ENCODE measurements at places on chromosomes 13 and 19.

DNA sequence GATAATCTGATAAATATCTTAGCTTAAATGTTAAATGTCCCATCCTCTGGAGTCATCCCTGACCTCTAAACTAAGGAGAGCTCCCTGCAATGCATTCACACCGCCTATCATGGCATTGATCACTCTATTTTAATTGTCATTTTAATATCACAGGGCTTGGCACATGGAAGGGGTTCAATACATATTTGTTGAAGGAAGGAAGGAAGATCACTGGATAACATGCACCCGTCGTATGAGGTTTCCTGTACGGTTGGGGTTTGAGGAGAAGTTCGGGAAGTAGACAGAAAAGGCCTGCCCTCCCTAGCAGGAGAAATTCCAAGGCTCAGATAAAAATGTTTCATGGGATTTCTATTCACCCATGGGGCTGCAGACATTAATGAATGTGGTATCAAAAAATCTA, 102.0 kb downstream of the MBNL2 start:
- DNase-seq = no peak

GRCh38 chr19:56917998-56918397, 77.5 kb upstream of the PEG3 start:
- DNase-seq = no peak

DNA sequence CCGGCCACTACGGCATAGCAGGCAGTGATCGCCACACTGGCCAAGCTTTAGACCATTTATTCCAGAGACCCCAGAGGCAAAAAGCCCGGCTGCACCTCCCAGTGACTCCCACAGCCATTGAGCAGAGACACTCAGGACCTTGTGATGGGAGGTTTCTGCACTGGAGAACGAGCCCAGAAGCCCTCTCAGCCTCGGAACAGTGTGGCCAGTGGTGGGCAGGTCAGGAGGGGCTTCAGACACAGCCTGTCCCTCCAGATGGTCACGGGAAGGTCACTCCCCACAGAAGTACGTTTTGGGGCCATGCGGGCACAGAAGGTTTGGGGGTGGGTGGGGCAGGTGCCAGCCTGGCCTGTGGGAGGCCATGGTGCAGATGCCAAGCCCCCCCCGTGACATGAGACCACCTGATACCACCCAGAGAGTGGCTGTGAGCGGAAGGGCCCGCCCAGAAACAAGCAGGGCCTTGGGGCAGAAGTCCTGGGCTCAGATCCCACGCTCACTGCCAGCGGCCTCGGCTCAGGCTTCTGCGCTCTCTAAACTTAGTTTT, 599 bp upstream of the F10 start:
- no peak for DNase-seq

DNA sequence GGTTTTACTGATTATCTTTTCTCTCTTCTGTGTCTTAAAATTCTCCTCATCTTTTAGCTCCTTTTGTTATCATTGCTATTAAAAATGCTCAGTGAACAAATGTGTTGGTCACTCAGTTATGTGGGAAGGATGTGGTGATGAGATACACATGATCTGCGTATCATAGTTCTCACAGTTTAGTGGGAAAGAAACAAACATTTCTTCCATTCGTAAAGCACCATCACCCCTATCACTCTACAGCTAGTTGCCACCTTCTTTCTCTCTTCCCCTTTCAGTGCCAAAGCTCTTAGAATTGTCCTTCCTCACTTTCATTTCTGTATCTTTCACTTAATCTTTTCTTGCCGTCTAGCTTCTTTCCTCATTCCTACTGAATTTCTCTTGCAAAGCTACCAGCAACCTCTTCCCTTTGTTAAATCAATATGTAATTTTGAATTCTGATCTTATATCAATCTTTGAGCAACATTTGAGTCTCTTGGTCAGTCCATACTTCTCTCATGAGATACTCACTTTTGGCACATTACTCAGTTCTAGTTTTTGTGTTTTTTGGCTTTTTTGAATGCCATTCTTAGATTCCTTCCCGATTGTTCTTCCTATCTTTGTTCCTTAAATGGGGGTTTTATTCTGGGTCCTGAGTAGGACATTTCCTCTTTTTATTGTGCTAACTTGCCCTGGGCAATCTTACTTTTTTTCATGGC, 122.3 kb downstream of the PCCA start:
- no peak for DNase-seq

DNA sequence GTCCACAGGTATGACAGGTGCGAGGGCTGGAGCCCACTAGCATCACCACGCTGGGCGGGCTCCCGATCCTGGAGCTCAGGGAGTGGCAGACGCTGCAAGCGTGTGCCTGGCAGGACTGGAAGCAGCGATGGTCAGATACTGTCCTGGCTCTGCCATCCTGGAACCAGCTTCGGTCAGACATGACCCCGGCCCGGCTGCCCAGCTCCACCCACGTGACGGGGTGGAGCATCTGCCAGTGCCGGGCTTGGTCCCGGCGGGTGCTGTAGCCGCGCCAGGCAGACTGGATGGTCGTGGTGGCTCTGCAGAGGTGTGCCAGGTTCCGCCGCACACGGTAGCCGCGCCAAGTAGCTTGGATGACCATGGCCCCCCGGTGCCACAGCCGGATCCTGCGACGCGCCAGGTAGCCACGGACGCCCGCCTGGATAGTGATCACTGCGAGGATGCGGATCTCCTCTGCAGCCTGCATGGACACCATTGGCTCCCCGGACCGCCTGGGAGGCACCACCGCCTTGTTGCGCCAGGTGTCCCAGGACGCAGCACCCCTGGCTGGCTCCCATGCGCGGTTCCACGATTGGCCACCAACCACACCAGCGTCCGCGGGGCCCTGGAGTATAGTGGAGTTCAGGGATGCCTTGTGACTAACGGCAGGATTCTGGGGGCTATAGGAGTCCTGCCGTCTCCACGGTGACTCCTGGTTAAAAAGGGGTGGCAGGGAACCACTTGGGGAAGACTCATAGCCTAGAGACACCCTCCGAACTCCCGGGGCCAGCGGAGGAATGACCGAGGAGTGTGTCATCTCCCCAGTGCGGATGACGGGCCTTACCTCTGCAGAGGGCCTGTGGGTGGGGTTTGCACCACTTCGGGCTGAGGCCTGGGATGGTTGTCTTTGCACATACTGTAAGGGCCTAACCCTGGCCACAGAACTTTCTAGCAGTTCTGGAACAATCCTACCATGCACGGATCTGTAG, 16.5 kb downstream of the IQCN start:
- DNase-seq = no peak

DNA sequence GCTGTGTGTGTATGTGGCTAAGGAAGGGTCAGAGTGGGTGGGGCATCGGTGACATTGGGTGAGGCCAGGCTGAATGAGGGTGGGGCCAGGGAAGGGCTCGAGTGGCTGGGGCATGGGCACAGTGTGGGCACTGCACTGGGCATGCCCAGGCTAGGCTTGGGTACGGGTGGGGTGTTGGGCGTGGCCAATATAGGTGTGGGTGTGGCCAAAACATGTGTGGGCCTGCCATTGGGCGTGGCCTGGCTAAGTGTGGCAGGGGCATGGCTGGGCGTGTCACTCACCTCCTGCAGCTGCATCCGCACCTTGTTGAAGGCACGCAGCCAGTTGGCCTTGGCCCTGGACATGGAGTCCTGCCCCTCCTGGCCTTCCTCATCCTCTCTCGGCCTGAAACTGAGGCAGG, 33.2 kb downstream of the UNC13A start:
- DNase-seq = no peak

DNA sequence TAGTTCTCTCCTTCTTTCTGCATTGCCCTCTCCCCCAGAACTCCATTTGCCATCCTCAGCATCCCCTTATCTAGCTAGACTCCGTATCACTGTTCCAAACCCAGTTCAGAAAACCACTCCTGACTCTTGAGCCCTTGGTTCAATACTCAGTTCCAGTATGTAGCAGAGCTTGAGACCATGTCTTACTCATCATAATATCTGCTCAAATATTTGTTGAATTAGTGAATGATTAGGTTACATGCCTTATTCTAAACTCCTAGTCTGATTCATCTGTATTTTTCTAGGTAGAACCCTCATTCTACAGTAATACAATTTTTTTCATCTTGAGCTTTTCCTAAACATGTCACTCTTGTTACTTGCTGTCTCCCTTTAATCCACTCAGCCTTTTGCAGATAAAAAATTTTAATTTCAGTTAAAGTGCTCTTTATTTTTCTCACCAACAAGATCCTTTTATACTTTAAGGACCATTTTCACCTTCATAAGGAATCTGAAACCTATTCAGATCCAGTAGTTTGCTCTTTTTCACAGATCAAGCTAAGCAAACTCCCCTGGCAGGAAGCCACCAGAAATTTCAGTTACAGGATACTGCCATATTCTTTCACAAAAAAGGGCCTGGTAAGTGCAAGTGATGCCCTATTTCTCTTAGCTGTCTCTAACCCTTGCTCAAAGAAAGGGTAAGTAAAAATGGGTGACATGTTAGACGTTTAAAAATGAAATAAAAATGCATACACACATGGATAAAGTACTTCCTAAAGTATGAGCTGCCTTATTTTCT, 23.1 kb upstream of the INTS6 start:
- DNase-seq = no peak

DNA sequence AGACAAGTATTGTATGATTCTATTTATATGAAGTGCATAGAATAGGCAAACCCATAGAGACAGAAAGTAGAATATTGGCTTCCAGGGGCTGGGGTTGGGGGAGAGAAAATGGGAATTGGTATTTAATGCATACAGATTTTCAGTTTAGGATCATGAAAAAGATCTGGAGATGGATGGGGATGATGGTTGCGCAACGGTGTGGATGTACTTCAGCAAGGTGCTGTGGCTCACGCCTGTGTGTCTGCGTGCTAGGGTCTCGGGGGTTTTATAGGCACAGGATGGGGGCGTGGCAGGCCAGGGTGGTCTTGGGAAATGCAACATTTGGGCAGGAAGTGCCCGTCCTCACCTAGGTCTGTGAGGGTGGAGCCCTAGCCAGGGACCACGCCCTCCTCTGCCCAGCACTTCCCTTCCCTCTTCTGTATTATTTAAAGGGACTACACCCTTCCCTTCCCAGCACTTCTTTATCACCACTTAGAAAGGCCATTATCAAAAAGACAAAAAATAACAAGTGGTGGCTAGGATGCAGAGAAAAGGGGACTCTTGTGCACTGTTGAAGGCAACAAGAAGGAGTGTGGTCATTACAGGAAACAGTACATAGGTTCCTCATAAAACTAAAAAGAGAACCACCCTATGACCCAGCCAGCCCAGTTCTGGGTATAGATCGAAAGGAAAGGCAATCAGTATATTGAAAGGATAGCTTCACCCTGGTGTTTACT, 29.0 kb downstream of the LILRB4 start:
- DNase-seq = no peak

GRCh38 chr19:12913011-12913561, 6.0 kb downstream of the SYCE2 start:
- DNase-seq = no peak

DNA sequence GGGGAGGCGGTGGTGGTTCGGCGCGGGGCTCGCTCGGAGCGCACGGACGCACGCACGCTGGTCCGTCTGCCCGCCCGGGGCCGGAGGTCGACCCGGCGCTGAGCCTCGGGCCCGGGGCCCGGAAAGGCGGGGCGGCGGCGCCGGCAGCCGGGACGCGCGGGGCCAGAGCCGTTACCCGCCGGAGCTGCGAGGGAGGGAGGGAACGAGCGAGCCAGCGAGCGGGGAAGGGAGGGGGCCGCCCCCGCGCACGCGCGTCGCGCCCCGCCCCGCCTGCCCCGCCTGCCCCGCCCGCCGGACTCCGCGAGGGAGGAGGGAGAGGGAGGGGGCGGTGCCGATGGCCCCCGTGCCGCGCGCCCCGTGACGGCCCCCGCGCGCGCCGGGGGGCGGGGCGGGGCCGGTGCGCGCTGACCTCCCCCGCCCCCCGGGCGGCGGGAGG, 15.0 kb downstream of the CIC start:
- DNase-seq = peak; percentile 87

DNA sequence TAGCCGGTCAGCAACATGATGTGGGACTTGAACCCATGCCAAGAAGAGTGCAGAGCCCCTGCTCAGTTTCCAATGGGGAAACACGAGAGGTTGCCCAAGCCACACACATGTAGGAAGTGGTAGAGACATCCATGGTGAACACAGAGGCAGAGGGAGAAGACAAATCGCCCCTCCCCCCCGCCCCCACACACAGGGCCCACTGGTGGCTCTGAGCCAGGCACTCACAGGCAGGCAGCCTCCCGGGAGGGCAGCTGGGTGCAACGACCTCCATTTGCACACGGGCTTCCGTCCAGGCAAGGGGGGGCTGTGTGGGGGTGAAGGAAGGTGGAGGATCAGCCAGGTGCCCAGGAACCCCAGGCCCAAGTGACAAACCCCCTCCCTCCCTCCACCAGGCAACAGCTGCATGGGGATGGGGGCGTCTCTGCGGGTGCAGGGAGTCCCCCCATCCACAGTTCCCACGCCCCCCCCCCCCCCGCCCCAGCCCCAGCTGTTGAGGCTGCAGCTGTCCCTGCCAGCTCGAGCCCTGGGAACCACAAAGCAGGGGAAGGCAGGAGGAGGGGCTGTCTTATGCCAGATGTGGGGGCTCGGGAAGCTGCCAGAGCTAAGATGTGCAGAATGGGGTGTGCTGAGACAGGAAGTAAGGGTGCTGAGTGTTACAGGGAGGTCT, 3.4 kb downstream of the NOTCH3 start:
- no peak for DNase-seq

DNA sequence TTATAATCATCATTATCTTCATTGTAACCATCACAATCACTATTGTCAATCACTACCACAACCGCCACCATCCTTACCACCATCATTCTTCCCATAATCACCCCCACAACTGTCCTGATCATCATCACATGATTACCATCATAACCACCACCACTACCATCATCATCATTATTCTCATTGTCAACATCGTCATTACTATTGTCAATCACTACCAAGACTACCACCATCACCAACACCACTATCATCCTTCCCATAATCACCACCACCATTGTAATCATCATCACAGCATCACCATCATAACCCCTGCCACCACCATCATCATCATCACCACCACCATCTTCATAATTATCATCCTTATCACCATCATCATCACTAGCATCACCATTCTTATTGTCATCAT, 55.2 kb downstream of the MBD3L1 start:
- DNase-seq = no peak

GRCh38 chr19:40257096-40257517, 28.0 kb downstream of the AKT2 start:
- DNase-seq = no peak

GRCh38 chr13:106498158-106498557, 37.3 kb downstream of the EFNB2 start:
- no peak for DNase-seq

DNA sequence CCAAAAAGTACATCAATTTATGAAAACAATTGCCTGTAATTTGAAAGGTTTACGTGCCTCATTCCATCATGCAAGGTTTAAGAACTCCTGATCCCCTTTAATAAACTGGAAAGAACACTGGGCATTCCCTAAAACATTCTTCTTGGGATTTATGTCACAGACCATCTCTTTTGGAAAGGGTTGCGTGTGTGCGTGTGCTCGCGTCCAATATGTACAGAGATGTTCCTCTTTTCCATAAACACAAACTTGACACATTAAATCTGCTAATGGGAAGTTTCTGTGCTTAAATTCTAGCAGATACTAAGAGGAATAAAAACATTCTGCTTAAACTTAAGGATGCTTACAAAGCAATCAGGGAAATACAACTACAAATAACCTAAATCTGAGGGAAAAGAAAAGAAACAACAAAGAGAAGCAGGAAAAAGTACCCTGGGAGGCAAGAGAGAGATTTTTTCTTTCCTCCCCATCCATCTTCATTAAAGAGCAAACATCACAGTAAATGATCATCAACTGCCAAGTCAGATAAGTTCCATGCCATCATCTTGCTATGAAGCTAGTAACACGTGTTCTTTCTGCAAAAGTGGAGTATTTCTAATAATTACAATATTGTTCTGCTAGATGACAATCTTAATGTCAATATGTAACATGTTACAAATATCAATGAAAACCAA, 83.7 kb downstream of the STK24 start:
- DNase-seq = no peak
